ENCODE measurements at places on chromosomes 2 and 18. TPM values are rescaled to one million over a fixed set of nuclear protein-coding genes. Genes with fewer than 3 reads are reported as not detected.
A peak's percentile ranks its signal among the peaks of the same experiment; 100 is the strongest.

The EDAR gene
- polyA plus RNA-seq: not detected

The GALNT5 gene
- 51.5 TPM for polyA plus RNA-seq

The PSMA8 gene
- polyA plus RNA-seq: not detected

The ANKRD29 gene
- 2.0 TPM for polyA plus RNA-seq

The SOWAHC gene
- 4.7 TPM for polyA plus RNA-seq

The SKOR2 gene
- not detected for polyA plus RNA-seq

The ANKRD30BL gene
- polyA plus RNA-seq: not detected

The CTAGE1 gene
- polyA plus RNA-seq: not detected

The RGPD8 gene
- 3.3 TPM for polyA plus RNA-seq

The FABP1 gene
- not detected for polyA plus RNA-seq

The TMEM169 gene
- 0.10 TPM for polyA plus RNA-seq

The SLC5A7 gene
- polyA plus RNA-seq: not detected

The BAZ2B gene
- polyA plus RNA-seq: 28.0 TPM

The TRMT61B gene
- polyA plus RNA-seq: 11.3 TPM

DNA sequence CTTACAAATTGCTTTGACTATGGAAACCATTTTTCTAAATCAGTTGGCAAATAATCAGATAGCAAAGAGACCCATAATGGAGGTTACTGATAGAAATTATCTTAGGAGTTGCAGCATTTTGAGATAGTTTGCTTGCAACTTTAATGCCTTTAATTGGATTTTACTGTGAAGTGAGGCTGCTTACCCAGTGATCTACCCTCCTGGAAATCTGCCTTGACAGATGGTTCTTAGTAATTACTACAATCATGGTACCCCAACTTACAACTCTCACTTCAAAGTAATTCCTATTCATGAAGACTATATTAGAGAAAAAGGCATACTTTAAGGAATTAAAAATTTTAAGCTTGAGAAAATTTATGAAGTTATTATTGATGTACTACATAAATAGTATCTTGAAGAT, 1288.6 kb upstream of the CDH2 start:
- no peak for DNase-seq

DNA sequence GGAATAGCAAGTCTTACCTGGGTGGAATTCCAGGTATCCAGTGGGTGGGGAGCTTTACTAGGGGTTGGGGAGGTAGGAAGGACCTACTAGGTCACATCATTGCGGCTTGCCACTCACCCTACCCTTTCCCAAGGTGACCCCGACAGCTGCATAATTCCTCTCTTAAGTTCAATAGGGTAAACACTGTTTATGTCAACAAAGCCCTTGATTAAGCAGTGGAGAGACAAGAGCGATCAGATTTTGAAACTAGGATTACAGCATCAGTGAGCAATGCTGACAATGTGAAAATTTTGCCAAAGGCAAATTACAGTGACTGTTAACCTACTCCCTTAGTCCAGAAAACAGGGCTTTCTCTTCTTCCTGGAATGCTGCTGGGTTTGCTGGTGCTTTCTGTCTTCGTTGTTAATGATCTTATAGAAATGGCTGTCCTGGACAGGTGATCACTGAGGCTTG, 14.5 kb downstream of the SLC19A3 start:
- peak; percentile 29 for DNase-seq

DNA sequence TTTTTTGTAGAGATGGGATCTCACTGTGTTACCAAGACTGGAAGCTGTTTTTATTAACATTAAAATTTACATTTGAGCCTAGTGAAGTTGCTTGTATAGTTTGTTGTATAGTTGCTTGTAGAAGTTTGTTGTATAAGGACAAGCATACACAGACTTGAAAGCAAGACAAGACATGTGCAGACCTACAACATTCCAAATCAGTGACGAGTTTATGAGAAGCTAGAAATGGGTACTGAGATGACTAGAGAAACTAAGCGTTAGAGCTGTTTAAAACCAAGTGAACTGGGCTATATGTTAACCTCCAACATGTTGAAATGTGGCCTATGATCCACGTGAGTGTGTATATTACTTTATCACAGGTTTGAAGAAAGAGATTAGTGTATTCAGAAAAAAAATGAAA, 39.1 kb downstream of the ABCB11 start:
- DNase-seq: no peak

DNA sequence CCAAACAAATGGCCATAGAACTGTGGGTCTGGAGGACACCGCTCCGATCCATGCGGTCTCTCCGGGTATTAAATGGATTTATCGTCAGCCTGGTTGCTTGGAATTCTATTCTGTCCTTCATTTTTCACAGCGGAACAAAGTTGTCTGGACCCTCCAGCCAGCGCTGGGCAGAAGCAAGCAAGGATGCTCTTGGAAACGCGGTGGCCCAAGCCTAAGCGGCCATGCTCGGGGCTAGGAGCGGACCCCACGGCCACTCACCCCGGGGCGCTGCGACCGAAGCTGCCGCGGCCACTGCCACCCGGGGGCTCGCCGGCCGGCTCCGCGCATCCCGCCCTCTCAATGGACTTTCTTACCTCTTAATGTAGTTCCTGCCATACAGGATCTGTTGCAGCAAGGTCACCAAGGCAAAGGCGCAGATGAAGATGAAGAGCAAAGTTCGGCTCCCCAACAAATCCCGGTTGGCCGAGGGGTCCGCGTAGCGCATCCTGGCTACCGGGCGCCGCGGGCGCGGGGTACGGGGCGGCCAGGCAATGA, 761 bp downstream of the ST8SIA5 start:
- DNase-seq: no peak

GRCh38 chr2:60830991-60831390, 50.4 kb upstream of the REL start:
- DNase-seq: no peak

GRCh38 chr2:112216167-112216566, 38.7 kb downstream of the ZC3H8 start:
- peak; percentile 9 for DNase-seq

- DNase-seq: no peak
Observed at GRCh38 chr2:11701206-11701605, 31.2 kb upstream of the NTSR2 start.

DNA sequence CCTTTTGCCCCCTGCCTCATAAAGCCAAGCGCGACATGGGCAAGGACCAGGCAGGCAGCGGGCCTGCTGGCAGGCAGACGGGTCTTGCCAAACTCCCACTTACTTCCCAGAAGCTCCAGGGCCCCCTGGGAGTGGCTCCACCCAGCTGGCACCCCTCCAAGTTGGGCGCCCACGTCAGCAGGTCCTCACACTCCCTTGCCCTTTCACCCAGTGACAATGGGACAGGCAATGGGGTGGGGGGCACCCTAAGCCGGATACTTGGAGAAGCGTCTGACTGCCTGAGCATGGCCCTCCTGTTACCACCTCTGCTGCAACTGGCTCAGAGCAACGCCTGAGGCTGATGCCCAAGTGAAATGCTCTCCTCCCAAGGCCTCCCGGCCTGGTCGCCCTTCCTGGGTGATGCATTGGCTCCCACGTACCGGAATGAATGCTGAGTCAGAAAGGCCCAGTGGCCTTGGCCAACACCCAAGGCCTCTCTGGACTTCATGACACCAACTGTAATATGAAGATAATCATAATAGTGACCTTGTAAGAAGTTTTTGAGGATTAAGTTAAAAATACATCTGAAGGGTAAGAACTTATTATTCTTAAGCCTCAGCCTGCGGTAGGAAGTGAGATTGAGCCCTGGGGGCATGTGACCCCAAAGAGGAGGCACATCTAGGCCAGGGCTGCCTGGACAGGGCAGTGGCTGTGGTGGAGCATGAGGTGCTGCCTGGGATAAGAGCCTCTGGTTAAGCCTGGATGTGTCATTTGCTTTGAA, 31.6 kb downstream of the KCNK3 start:
- peak; percentile 94 for DNase-seq

GRCh38 chr2:46350029-46350689, 53.0 kb downstream of the EPAS1 start:
- no peak for DNase-seq

DNA sequence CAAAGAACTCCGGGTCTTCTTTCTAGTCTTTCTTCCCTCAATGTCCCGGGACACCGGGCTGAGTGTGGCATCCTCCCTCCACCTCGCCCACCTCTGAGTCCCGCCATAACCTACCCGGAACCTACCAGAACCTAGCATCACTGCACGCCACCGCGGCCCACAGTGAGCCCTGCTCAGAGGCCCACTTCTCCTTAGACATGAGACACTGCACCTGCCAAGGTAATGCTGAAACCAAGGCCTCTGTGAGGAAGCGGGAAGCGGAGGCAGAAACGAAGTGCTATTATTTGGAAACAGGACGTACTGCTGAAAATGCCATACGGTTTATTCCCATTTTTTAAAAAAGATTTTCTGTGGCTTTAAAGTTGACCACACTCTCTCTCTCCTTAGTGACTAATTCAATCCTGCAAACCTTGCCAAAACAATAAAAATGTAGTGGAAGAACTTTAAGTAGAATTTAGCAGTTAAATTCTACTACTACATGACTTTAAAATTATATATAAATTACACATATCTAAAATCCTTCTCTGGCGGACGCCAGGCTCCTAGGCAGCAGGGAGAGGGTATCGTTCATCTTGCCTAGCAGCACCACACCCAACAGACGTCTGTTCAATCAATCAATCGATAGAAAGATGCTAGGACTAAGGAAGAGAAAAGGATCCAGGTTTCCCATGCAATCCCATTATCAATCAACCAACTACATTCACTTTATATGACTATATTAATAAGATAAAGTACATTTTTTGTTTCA, 82.0 kb downstream of the ZNF516 start:
- peak; percentile 76 for DNase-seq

DNA sequence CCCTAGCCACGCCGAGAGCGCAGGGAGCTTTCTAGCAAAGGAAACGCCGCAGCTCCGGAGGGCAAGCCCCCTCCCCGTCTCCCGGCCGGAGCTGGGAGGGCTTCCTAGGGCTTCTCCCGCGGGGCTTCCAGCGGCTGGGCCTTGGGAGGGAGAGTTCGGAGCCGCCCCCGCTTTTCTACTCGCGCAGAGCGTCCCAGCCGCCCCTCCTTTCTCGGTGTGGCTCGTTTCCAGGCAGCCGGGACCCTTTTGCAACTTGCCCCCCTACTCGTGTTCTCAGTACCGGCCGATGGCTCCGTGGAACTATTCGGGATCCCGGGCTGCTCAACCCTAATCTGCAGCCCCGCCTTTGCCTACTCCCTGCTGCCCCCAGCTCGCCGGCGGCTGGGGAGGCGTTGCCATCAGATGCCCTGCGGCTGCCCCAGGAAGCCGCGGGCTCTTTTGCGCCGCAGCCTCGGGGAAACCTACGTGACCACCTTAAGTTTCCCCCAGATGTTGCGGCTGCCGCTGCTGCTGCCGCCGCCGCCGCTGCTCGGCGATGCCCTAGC, 1.5 kb upstream of the NR4A2 start:
- DNase-seq: no peak

GRCh38 chr2:94776036-94776435, 95.2 kb upstream of the TEKT4 start:
- DNase-seq: no peak

DNA sequence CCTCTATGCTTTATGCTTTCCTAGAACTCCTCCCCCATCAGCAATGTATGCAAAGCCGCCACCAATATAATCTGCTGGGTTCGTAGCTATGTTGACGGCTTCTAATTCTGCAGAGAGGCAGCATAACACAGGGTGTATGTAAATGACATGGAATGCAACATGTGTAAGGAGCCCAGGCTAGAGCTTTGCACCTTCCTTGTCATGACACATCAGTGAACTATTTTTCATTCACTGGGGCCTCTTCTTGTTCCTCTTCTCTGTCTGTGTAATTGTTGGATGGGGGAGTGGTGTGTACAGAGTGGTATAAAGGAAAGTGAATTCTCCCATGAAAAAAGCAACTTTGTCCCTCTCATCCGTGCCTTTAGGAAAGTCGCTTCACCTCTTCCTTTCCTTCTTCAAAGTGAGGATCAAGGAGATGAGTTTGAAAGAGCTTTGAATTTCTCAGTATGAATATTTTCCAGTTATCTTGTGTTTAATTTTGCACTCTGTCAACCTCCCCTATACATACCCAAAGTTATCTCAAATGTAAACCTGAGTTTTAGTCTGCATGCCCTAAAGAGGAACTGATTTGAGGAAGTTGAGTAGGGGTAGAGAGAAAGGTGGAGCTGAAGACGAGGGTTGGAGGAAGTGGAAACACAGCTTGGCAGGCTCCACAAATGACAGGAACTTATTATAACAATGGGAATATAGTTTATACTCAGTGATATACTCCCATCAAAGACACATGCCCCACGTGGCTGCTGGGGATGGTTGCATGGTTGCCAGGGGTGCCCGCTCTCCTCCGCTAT, 74.9 kb upstream of the ARL4C start:
- DNase-seq: peak; percentile 53

GRCh38 chr18:27771571-27771970, 405.4 kb downstream of the CDH2 start:
- no peak for DNase-seq

- no peak for DNase-seq
Observed at GRCh38 chr18:48780913-48781162, 169.9 kb downstream of the SMAD7 start.

- DNase-seq: no peak
Observed at GRCh38 chr18:3150274-3150673, 69.5 kb downstream of the MYOM1 start.

DNA sequence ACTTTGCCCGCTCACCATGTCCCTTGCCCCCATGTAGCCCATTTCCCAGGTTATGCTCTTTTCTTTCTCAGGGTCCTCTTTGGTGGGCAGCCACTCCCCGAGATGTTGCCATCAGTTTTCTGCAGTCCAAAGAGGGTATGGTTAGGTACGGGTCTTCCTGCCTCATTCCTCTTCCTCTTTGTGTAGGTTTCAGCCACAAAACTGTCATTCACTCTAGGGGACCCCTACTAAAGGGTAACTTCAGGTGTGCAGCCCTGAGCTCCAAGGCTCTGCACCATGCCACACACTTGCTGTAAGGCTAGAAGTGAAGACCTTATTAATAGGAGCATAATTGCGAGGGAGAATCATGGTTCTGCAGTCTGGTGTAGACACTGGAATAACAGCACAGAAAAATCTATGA, 99.8 kb upstream of the ZNF397 start:
- no peak for DNase-seq

GRCh38 chr2:148530350-148530749, 114.2 kb upstream of the EPC2 start:
- DNase-seq: no peak

- DNase-seq: peak; percentile 35
Observed at GRCh38 chr2:235416858-235417499, 76.9 kb upstream of the AGAP1 start.

GRCh38 chr2:88216641-88217040, 46.5 kb downstream of the THNSL2 start:
- DNase-seq: no peak

- DNase-seq: peak; percentile 61
Observed at GRCh38 chr2:72813841-72814240, 12.0 kb downstream of the EXOC6B start.

All from fibroblast of lung (primary cell).